Neural crest cell (in vitro differentiated cells): ENCODE measurements at places on chromosomes 16 and 17.

DNA sequence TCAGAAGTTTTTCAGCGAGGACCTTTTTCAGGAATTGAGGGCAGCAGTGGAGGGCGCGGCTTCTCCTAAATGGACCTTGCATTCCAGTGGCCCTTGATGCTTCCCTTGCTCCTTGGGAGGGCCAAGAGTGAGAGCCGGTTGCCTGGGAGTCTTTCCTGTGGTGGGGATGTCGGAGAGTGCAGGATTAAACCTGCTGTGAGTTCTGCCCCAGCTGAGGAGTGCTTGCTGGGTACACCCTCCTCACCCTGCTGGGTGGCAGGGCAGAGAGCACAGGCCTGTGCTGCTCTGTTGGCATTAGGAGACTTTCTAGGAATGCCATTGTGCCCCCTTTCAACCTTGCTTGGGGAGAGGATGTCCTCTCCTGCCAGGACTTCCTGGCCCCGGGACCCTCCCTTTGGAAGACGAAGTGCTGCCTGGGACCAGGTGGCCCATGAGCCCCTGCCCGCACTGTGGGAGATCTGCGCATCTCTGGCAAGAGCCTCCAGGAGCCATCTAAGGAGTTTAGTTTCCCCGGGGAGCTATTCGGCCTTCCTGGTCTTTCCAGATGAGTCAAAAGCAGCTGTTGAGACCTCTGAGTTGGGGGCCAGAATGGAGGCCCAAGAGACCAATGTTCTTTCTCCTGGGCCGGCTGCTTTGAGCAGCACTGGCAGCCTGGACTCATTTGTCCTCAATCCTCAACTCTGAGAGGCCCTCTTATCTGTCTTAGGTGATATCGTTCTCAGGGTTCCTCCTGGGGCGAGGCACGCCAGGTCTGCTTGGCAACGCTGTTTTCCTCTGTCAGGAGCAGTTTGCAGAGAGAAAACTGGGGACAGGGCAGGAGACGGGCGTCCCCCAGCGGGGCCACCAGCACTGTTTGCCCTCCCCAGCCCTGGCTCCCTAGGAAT is 5.6 kb downstream of the LLGL2 start:
- no peak for DNase-seq

GRCh38 chr17:40490289-40490853 is 11.1 kb downstream of the TNS4 start:
- no peak for DNase-seq

DNA sequence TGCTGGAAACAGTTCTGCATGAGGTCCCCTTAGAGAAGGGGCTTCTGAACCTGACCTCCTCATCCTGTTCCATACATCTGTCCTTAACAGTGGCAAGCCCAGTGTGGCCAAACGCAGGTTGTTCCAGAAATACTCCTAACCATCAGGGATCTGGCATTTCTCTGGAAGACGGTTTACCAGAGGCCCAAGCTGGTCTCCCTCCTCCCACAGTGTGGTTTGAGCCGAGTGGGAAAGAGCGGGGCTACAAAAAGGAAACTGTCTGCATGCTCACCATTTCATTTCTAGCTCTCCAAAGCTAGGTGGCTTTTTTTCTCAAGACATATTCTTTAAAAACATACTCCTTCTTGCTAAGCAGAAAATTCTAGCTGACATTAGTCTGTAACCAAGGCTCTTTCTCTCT is 6.0 kb downstream of the MXRA7 start:
- DNase-seq = no peak

DNA sequence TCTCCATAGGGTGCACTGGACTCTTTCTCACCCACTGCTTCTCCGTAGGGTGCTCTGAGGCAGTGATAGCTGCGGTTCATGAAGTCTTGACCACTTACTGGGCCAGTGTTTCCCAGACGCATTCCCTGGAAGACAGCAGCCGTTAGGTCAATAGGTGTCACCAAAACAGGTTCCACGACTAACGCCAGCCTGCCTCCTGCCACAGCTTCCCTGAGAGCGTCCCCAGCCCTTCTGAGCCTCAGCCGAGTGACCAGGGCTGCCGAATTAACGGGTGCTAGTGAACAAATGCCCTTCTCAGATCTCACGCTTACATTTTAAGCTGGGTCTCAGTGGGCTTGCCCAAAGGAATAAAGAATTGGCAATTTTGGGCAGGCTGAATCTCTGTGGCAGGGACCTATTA is 188.7 kb upstream of the TNRC6C start:
- DNase-seq = no peak

DNA sequence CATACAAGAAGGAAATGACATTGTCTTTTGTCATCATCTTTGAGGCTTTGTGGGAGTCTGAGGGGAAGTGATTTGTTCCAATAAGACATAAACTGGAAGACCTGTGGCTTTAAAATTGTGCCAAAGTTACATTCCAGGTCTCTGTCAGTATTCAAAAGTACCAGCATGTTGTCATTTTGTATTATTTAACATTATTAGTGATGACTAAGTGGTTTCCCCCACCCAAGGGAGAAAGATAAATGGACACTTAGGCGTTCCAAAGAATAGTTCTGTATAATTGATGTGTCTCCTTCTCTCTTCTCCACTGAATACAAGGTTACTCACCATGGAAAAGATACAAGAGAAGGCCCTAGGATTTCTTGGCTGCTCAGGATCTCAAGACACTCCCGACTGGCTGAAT is 3.8 kb downstream of the CFAP97D1 start:
- no peak for DNase-seq

DNA sequence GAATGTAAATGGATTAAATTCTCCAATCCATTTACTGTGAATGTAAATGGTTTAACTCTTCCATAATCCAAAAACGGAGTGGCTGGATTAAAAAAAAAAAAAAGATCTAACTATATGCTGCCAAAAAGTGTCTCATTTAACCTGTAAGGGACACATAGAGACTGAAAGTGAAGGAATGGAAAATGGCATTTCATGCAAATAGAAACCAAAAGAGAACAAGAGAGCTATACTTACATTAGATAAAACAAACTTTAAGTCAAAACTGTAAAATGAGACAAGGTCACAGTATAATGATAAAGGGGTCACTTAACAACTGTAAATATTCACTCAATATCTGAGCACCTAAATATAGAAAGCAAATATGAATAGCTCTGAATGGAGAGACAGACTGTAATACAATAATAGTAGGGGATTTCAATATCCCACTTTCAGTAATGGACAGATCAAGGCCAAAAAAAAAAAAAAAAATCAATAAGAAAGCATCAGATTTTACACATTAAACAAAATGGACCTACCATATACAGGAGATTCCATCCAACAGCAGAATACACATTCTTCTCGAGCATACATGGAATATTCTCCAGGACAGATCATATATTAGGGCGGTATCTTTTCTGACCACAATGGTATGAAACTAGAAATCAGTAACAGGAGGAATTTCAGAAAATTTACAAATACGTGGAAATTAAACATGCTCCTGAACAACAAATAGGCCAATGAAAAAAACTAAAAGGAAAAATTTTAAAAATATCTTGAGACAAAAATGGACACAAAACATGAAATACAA is 36.4 kb downstream of the CDR2 start:
- no peak for DNase-seq

- no peak for DNase-seq
Observed at GRCh38 chr17:75839942-75840798, 4.0 kb downstream of the UNC13D start.
